PC-9 (cell line): ENCODE measurements at places on chromosomes 7 and 10. TPM values are rescaled to one million over a fixed set of nuclear protein-coding genes. Genes with fewer than 3 reads are reported as not detected.

- peak overlapping the region; percentile 89 for H3K27ac ChIP-seq
- no peaks in the 10 kb centered on the region for H3K27me3 ChIP-seq
- no peak for DNase-seq
Observed at GRCh38 chr10:95675403-95676116, 18.2 kb downstream of the TCTN3 start.

GRCh38 chr10:49509771-49510303, 29.1 kb downstream of the ERCC6 start:
- H3K4me3 ChIP-seq, result no peak overlapping the region
- H3K36me3 ChIP-seq, result peaks cover 11% of the 10 kb centered on the region
- H3K27me3 ChIP-seq, result no peaks in the 10 kb centered on the region
- H3K4me1 ChIP-seq, result no peaks in the 10 kb centered on the region

DNA sequence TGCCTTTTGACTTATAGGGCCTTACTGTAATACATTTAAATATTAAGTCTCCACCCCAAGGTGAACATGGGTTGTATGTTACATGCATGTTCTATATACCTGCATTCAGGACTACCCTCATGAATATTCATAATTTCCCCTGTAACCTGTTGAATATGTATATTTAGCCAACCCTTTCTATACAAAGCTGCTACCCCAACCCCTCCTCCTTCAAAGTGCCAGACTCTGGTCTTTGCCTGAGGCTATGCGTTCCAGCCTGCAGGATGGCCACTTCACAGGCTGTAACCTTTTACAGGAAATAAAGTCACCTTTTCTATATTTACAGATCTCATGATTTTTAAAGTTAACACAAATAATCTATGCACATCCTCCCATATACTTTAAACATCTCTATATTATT, 10.1 kb upstream of the UNC5B start:
- 0 out of 2 replicates have a peak, but pooled peaks cover 4% of the 10 kb centered on the region for H3K4me1 ChIP-seq
- DNase-seq, result no peak
- H3K27ac ChIP-seq, result no peak overlapping the region
- no peaks in the 10 kb centered on the region for H3K27me3 ChIP-seq

GRCh38 chr7:96422388-96422787, 100.5 kb upstream of the SLC25A13 start:
- no peak for DNase-seq
- H3K4me3 ChIP-seq, result no peak overlapping the region
- peaks cover 17% of the 10 kb centered on the region for H3K4me1 ChIP-seq
- no peak overlapping the region for H3K27ac ChIP-seq
- no peaks in the 10 kb centered on the region for H3K36me3 ChIP-seq

The NUP42 gene
- 41.3 and 51.3 TPM in 2 replicates for total RNA-seq

The ZNHIT1 gene
- total RNA-seq, result 105 and 110 TPM in 2 replicates
